ENCODE measurements at places on chromosomes 13 and 19.

DNA sequence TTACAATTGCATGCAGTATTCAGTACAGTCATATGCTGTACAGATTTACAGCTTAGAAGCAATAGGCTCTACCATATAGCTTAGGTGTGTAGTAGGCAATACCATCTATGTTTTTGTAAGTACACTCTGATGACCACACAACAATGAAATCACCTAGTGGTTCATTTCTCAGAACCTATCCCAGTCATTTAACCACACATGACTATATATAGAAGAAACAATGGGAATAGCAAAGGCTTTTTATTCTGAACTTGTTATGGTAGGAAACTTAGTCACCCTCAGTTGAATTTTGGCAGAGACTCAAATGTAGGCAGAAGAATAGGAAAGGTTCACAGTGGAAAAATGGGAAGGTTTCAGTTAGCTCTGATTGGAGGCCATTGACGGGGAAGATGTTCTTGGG lies 1075.1 kb upstream of the MIR17HG start:
- peak; percentile 34 for DNase-seq

DNA sequence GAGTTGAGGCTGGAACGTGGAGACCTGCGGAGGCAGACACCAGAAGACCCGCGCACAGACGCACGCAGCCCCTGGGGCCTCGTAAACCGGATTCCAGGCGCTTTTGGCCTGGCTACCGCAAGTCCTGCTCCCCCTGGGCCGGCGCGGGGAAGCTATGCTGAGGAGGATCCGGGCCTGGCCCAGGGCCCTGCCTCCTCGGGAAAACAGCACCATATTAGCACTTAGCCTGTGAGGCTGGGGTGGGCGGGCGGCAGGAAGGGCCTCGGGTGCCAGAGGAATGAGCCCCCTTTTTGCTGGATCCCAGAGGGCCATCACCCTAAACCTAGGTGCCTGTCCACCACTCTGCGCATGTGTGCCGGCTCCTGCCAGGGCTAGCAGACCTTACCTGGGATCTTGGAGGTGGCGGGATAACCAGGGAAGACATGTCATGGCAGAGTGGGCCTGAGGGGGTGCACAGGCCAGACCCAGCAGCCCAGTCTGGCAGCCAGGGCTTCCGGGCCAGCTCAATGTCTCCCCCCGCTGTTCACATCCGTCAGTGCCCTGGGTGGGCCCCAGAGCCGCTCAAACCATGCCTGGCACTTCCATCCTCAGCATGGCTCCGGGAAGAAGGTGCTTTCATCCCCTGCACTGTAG lies 7.3 kb downstream of the ELOF1 start:
- DNase-seq: no peak

- no peak for DNase-seq
Measured at GRCh38 chr13:58953638-58954037, 1210.1 kb downstream of the DIAPH3 start.

DNA sequence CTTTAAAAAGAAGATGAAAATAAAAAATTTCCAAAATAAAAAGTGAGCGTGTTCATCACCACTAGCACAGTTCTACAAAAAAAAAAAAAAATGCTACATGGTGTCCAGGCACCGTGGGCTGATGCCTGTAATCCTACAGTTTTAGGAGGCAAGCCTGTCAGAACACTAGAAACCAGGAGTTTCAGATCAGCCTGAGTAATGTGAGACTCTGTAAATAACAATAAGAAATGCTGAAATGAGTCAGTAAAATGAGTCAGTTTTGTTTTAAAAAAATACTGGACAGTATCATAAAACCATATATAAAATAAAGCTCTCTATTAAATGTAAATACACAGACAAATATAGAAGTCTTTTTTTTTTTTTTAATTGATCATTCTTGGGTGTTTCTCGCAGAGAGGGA lies 30.0 kb downstream of the ZNF91 start:
- DNase-seq: no peak

GRCh38 chr13:107866032-107866940 lies 349.1 kb downstream of the LIG4 start:
- DNase-seq: no peak

DNA sequence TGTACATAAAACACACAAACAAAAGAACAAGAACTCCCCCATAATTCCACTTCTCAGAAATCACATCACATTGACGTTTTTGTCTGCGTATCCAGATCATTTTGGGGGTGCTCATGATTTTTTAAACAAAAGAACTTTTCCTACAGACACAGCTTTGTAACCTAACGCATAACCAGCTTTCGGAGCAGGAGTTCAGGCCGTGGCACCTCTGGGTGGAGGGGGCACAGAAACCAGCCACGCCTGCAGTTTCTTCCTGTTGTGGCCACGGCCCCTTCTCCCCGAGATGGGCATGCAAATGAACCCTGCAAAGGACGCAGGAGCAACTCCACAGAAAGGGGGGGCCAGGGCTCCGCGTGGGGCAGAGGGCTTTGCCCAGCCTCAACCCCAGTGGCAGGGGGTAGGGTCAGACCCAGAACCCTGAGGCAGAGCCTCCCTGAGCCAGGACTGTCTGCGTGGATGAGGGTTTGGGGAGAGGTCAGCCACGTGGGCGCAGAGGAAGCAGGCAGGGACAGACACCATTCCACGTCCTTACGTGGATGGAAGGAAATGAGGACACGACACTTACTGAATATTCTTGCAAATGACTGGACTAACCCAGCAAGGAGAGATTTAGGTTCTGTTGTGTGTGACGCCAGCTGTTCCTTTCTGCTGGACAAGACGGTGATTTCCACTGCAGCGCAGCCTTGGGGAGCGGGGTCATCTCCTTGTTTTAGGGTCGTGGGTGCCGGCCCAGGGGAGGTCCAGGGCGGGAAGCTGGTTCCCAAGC lies 64.4 kb downstream of the RASA3 start:
- no peak for DNase-seq

DNA sequence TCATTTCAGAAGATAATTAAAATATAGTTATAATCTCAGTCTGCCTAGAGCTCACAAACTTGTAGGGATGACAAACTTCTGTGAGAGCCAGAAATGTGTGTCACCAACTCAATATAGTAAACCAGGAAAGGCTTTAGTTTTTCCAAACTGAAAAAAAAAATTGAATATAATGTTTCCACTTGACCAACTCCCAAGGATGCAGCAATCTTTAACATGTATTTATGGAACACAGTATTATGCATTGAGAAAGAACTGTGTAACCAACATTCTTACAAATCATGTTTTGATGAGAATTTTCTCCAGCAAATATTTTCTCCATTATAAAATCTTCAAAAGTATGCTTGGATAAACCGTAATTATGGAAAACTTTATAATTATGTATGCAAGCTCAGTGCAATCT lies 50.1 kb upstream of the KLF12 start:
- no peak for DNase-seq

GRCh38 chr19:1445932-1446712 lies 3.8 kb upstream of the APC2 start:
- DNase-seq: no peak

DNA sequence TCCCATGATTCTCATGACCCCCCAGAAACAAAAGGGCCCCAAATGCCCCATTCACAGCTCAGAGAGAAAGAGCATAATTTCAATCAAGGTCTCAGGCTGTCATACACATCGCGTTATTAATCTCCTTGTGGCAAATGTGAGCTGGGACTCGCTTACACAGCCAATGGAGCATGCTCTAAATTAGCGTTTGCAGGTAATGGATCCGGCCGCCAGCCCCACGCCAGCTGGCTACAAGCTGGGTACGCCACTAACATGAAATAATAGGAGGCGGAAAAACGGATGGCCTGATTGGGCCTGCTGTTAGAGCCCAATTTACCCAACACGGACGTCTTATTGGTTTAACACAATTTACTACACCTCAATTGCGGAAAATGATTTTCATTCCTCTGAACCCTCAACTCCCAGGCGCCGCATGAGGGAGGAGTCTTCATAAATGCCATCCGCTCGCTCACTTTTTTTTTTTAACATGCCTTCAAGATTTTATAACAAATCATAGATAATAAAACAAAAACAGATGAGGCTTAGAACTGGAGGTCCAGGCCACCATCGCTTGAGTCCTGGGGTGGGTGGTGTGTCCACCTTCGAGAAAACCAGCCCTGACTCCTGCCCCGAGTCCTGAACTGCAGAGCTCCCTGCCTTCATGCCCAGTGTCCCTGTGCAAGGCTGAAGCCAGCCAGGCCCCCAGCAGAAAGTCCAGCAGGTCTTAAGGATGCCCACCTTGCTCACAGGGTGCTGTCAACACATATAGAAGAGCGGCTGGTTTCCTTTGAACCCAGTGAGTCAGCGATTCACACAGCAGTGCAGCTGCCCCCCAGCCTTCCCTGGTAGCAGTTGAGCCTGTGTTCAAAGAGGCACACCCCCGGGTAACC lies 62.1 kb downstream of the PEPD start:
- no peak for DNase-seq

- no peak for DNase-seq
Measured at GRCh38 chr19:1411255-1412191, 4.1 kb downstream of the DAZAP1 start.

GRCh38 chr13:28340272-28340793 lies 154.6 kb downstream of the FLT1 start:
- no peak for DNase-seq

DNA sequence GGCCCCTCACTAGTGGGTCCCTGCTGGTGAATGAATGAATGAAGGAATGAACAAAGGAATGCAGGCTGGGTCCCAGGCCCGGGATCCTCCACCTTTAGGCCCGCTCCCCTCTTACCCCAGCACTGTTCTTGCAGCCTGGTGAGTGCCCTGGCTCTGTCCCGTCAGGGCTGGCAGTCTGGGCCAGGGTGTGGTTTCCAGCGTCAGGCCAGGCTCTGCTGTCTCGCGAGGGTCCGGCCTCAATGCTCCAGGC lies 317 bp downstream of the LYL1 start:
- no peak for DNase-seq

DNA sequence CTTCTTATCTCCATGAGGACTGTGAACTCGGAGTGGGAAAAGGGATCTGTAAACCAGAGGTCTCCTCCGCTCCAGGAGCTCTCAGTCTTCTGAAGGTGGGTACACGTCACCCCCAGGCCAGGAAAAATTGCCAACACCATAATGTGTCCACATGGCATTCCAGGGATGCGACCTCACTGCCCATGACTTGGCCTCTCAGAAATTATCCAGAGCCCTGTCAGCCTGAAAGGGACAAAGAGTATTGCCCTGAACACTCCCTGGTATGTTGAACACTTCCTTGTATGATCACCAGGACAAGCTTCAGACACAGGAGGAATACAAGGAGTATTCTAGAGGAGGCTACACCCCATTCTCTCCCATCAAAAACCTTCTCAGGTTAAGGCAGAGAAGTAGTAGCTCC lies 81.0 kb upstream of the SLC7A1 start:
- no peak for DNase-seq

GRCh38 chr13:36848199-36848982 lies 29.4 kb downstream of the RFXAP start:
- no peak for DNase-seq

- DNase-seq: no peak
Measured at GRCh38 chr13:78317030-78317429, 286.3 kb downstream of the POU4F1 start.

DNA sequence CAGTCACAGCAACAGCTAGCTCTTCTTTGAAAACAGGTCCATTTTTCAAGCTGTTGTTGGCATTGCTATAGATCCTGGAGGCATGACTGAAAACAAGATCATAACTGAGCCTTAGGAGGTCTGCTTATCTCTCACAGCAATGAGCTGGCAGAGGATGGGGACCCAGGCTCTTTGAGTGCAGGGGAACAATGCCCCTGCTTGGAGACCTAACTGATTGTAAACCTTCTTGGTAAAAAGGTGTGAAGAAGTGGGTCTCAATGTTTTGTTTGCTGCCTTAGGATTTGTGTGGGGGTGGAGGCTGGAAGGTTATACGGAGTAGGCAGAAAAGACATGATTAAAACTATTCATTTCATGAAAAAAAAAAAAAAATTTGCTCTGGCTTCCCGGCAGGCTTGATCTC lies 94.6 kb downstream of the EFNB2 start:
- no peak for DNase-seq

DNA sequence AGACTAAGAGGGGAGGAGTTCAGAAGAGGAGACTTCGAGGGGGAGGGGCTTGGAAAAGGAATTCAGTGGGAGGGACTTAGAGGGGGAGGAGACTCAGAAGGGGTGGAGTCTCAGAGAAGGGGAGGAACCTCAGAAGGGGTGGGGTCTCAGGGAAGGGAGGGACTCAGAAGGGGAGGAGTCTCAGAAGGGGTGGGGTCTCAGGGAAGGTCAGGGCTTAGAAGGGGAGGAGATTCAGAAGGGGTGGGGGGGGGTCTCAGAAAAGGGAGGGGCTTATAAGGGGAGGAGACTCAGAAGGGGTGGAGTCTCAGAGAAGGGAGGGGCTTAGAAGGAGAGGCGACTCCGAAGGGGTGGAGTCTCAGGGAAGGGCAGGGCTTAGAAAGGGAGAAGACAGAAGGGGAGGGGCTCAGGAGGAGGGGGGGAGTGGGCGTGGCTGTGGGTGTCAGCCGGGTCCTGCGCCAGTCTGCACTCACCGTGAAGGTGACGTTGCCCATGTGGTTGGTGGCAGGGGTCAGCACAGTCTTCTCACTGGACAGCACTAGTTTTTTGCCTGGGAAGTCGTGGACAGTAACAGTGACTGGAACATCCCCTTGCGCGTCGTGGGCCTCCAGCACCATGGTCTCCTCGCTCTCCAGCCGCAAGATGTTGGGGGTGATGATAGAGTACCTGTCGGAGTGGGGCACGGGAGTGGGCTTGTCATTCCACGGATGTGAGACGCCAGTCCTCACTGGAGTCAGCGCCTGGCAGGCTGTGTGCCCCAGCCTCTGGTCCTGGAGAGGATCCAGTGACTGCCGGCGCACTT lies 1.5 kb downstream of the C3 start:
- DNase-seq: no peak

- no peak for DNase-seq
Measured at GRCh38 chr13:58587183-58587582, 955.6 kb downstream of the PCDH17 start.

DNA sequence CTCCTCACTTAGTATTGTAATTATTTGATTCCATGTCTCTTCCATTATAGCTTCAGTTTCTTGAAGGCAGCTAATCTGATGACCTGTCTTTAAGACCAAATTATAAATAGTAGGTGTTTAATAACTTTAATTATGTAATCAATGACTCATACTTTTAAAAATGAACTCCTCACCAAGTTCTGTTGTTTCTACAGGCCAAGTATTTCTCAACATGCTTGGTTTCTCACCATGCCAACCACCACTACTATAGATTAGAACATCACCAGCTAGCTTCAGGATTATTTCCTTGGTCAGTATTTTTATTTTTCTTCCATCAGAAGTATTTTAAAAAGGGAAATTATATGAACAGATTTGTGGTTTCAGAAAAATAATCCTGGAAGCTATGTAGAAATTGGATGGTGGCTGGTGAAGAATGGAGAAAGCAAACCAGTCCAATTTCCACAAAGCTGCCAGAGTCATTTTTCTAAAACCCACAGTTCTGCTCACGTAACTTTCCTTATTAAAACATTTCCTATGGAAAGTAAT lies 237.7 kb upstream of the DACH1 start:
- no peak for DNase-seq

- DNase-seq: no peak
Measured at GRCh38 chr19:2694196-2694595, 8.3 kb downstream of the GNG7 start.

GRCh38 chr19:18117692-18118378 lies 20.3 kb downstream of the MAST3 start:
- DNase-seq: no peak
